Activated T-helper 17 cell treated with anti-CD3 and anti-CD28 coated beads, Interleukin-2, amount 50 U/mL, for 72 hours (primary cell): ENCODE measurements at places on chromosomes 5 and 9. TPM values are rescaled to one million over a fixed set of nuclear protein-coding genes. Genes with fewer than 3 reads are reported as not detected.

CLTA gene
- 69.3 TPM for total RNA-seq

GLT6D1 gene
- not detected for total RNA-seq

IL17B gene
- total RNA-seq: not detected

ATP10B gene
- total RNA-seq: not detected

TCF7 gene
- total RNA-seq: 5.9 TPM

WNT8A gene
- not detected for total RNA-seq

LRRC26 gene
- not detected for total RNA-seq

NMUR2 gene
- total RNA-seq: not detected

GFPT2 gene
- total RNA-seq: 0.11 TPM

IL9 gene
- total RNA-seq: 10.2 TPM

RXRA gene
- total RNA-seq: 41.6 TPM

ENC1 gene
- 0.89 TPM for total RNA-seq

UBAC1 gene
- 37.8 TPM for total RNA-seq

CERCAM gene
- 1.7 TPM for total RNA-seq

PIP5KL1 gene
- total RNA-seq: 3.7 TPM

C5orf46 gene
- total RNA-seq: not detected

DIPK1B gene
- not detected for total RNA-seq

BARX1 gene
- not detected for total RNA-seq

GABRA6 gene
- not detected for total RNA-seq

SH3TC2 gene
- not detected for total RNA-seq

EQTN gene
- total RNA-seq: not detected
